H54 (cell line): ENCODE measurements at places on chromosomes 12 and 14.

GRCh38 chr12:109729371-109729781, 15.8 kb downstream of the FAM222A start:
- no peak for DNase-seq

DNA sequence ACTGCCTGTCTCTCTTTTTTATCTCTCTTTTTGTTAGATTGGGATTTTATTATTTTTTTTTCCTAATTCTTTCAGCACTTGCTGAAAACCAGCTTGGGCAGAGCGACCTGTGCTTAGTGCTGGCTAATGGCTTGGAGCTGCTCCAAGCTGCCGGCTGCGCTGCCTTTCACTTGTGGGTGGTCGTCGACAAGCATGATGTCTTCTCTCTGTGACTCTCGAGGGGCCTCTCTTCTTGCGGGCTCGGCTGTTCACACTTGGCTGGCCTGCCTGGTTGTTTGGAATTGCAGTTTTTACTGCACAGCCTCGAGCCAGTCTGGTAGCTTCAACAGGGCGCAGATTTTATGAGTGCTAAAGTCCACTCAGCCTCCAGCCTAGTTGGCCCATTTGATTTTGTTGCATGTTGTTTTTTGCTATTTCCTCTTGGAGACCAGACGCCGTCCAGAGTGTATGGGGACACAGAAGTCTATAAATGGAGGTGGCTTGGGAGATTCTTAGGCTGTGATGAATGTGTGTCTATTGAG, 18.6 kb downstream of the TPCN1 start:
- DNase-seq: no peak

GRCh38 chr14:63421226-63421625, 102.5 kb upstream of the GPHB5 start:
- no peak for DNase-seq

GRCh38 chr14:24361326-24361725, 6.7 kb upstream of the NFATC4 start:
- no peak for DNase-seq

- no peak for DNase-seq
These were observed 76.1 kb upstream of the PAWR start for GRCh38 chr12:79766705-79767464.

GRCh38 chr12:109858764-109859163, 21.6 kb downstream of the GLTP start:
- DNase-seq: no peak

GRCh38 chr12:47604221-47604873, 101.5 kb downstream of the RPAP3 start:
- no peak for DNase-seq

- no peak for DNase-seq
These were observed 785 bp upstream of the FAM181A start for GRCh38 chr14:93926245-93926872.

DNA sequence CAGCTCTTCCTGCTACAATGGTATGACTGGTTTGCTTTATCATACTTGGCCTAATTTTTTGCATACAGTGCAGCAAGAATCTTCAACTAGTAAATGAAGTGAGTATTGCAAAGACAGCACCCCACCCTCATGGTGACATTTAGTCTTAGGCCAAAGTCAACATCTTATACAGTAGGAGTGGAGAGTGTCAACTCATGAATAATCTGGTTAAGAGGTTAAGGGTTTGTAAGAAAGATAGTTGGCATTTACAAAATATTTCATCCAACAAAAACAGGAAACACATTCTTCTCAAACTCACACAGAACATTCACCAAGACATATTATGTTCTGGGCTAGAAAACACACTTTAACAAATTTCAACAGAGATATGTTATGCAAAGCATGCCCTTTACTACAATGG, 2.2 kb upstream of the OAS1 start:
- DNase-seq: no peak

DNA sequence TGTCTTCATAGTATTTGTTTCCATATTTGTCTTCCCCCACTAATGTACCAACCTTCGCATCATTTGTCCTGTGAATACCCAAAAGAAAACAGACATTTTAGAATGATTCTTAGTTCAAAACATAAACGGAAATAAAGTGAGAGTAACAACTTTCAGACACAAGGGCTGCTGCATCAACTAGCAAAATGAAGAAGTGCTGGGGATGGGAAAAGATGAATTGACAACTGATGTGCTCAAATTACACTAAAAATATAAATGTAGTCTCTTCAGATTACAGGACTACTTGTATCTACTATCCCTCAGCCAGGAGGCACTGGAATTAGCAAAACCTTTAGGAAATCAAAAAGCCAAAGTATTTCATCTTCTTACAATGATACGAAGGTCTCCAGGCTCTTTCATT, 743 bp downstream of the NDUFA12 start:
- no peak for DNase-seq

DNA sequence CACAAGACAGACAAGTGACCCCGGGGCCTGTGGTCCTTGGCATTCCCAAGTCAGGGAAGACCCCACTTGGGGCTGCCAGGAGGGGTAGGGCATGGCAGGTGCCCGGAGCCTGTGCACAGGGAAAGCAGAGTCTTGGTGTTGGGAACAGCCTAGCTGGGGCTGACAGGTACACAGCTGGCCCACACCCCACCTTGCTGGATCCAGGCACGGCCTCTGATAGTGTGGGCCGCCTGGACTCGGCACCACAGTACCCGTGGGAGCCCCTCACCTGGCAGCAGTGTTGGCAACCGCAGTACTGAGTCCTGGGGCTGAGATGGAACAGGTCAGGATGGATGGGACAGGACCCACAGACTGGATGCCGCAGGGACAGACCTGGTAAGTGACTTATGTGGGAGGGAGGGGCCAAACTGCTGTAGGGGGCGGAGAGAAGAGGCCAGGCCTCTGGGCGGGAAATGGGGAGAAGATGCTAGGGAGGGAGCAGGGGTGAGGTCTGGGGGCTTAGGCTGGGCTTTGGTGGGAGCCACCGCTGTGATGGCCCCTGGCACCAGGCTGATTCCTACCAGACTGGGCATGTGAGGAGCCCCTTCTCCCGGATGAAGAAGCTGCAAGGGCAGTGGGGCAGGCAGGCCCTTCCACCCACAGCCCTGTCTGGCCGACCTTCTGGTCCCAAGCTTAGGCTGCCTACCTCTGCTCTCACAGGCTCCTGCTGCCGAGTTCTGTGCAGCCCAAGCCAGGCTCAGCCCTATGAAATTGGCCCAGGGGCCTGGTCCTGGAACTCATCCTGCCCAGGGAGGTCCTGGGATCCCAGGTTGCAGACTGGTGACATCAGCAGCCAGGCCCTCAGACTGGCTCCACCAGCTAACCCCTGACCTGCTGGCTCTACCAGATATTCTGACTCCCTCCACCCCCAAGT, at the start of gene TGM1:
TSS of gene TGM1 (minus strand) at position 357 of the 913 bp plus-strand sequence. CDS start 825 bp downstream, outside the sequence.
- no peak for DNase-seq

DNA sequence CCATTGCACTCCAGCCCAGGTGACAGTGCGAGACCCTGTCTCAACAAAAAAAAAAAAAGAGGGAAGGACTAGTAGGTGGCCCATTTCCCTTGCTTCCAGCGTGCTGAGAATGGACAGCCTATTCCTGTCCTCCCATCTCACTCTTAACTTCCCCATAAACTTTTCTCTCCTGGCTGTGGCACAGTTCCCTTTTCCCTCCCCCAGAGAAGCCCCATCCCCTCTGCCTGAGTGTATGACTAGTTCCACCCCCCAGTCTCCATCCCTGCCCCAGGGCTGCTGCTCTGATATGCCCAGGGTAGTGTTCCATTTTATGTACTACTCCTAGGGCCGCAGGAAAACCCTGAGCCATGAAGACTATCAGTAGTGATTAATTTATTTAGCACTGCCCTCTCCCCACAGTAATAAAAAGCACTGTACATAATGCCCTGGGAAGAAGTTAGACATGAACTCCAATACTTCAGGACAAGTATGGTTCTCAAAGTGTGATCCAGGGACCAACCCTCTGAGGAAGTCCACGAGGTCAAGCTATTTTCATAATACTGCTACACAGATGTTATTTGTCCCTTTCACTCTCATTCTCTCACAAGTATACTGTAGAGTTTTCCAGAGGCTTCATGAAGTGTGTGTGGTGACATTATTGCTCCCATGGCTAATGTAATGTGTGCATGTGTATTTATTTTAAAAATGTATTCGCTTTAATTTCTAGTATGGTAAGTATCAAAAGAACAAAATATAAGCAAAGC, 11.5 kb upstream of the CHD4 start:
- no peak for DNase-seq

DNA sequence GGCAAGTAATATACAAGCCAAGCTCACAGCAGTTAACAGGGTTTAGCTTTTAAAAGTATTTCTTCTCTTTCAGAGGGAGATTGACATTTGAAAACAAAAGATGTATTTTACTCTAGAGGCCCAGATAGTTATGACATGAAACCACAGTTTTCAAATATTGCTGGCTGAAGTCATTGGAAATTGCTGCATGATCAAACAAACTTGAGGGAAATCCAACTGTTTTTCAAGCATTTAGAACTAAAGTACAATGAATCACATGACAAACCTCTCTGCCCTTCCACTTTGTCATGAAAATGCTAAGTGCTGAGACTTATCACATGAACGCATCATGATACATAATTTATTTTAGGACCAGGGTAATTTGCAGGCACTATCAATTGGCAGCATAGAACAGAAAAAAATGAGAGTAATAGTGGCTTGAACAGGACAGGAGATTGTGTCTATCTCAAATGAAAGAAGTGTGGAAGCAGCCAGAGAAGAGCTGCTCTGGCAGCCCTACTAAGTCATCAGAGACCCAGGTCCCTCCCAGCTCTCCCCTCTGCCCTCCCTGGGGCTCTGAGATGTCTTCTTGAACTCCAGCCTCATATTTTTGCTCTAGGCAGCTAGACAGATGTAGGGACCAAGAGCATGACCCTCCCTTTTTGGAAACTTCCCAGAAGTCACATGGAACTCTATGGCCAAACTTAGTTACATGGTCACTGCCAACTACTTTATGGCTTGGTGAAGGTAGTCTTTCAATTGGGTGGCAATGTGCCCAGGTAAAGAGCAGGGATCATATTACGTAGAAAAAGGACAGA, 90.1 kb upstream of the PELI2 start:
- DNase-seq: no peak

DNA sequence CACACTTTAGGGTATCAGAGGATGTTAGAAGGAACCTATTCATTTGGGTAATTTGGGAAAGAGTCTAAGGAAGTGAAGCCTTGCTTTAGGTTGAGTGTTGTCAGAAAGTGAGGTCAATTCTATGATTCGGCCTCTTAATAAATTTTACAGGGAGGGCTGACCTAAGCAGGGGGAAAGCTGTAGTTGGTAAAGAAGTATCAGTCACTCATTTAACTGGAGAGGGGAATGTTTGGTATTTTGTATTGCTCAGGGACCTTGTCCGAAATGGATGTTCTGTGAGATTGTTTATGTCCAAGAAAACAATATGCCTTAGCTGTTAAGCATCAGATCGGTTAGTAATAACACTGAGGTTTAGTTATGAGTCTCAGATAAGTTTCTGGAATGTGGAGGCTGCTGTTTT, 7.3 kb downstream of the CAND1 start:
- DNase-seq: no peak

- no peak for DNase-seq
These were observed 59.0 kb upstream of the STXBP6 start for GRCh38 chr14:25108959-25109358.

DNA sequence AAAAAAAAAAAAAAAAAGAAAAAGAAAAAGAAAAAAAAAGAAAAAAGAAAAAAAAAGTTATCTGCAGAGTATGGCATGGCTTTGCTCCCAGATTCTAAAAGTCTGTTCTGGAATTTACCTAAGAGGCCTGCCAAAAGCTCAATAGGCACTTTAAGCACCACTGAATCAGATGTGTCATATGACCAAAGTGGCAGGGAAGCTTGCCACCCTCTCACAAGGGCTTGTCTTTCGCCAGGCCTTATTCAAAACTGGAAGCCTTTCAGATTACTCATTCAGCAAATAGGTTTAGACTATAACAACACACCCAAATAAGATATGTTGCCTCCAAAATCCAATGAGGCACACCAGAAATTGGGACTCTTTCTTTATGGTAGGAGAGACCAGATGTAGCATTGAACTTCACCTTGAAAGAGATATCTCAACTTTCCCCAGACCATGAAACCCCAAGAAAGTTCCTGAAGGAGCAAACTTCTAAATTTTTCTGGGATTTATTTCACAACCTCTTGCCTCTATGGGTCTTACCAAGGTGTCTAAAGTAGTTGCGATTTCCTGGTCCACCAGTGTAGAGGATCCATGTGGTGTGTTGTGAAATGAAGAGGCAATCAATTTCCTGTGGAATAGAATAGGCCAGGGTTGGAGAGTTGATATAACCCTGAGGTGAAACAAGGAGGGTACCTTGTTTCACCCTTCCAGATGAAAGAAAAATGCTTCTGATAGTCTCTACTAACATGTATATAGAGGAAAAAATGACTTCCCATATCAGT, 218.8 kb downstream of the DAD1 start:
- no peak for DNase-seq

DNA sequence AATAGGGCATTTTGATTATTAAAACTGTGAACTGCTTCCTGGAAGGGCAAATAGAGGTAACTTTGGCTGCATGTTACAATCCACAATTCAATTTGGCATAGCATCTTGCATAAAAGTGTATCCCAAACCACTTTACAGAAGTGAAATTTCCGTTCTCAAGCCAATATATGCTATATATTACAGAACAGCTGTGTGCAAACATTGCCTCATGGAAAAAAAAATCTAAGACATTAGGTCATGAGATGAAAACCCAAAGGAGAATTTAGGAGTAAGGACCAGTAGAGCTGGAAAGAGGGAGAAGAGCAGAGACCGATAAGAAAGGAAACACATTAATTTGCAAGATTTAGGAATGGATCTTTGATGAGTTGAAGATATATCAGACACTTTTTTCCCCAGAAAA, 239.2 kb downstream of the PAX9 start:
- DNase-seq: no peak

- DNase-seq: no peak
These were observed 59.9 kb downstream of the DICER1 start for GRCh38 chr14:95097385-95097784.

GRCh38 chr12:127767656-127768055, 499.3 kb upstream of the TMEM132C start:
- DNase-seq: no peak

DNA sequence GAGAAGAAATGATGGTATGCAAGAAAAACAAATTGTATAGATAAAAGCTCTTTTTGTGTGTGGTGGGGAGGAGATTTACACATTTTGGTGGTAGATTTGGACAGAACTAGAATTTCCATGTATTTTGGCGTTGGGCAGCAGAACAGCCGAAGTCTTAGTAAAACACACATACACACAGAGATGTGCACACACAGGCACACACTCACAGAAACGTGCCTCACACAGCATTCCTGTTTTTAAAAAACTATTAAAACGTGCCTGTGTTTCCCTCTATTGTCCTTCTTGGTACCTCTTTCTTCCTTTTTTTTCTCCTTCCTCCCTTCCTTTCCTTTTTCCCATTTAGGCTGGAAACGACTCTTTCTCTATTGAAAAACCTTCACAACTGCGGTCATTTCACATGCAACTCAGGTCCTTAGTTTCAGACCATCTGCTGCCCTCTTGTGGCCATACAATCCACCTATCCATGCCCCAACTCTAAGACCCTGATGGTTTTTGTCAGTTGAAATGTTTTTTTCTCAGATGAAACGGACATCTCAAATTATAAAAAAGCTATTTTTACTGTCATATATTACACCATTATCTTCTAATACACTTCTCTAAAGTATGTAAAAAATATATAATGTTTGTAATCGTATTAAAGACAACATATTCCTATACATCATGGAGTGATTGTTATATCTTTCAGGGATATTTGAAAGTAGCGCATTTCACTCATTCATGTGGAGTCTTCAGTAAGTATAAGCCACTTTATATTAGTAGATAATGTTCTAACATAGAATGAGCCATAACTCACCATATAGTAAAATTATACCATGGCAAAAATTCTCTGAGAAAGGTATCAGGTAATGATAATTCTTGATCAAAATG, 386.7 kb upstream of the NOVA1 start:
- DNase-seq: no peak

GRCh38 chr14:35140718-35141581, 18.6 kb downstream of the PRORP start:
- no peak for DNase-seq
